Gastrocnemius medialis (tissue), 4 donors: ENCODE measurements at places on chromosomes 5 and 9. TPM values are rescaled to one million over a fixed set of nuclear protein-coding genes. Genes with fewer than 3 reads are reported as not detected.

- DNase-seq = peak; percentile 52
Observed at GRCh38 chr9:121852651-121853616, 201.5 kb downstream of the DAB2IP start.

- no peak for DNase-seq
Observed at GRCh38 chr5:125603321-125603720, 819.9 kb upstream of the GRAMD2B start.

- DNase-seq = no peak
Observed at GRCh38 chr5:180235846-180236245, 26.8 kb upstream of the RASGEF1C start.

- no peak for DNase-seq
Observed at GRCh38 chr5:7317751-7318150, 78.2 kb upstream of the ADCY2 start.

SMIM33 gene
- total RNA-seq = not detected

MARVELD2 gene
- 2.6 TPM for total RNA-seq

C5orf52 gene
- not detected for total RNA-seq
